ENCODE measurements at places on chromosomes 2 and 18. TPM values are rescaled to one million over a fixed set of nuclear protein-coding genes. Genes with fewer than 3 reads are reported as not detected.

SCYGR6 gene
- polyA plus RNA-seq: not detected

UPP2 gene
- 13.5 TPM for polyA plus RNA-seq

TEKT4 gene
- polyA plus RNA-seq: 0.25 TPM

TP53I3 gene
- polyA plus RNA-seq: 52.8 TPM

GRB14 gene
- polyA plus RNA-seq: 54.3 TPM

ITPRIPL1 gene
- polyA plus RNA-seq: 4.4 TPM

DCC gene
- polyA plus RNA-seq: 10.5 TPM

PLEKHH2 gene
- polyA plus RNA-seq: 30.8 TPM

BCL11A gene
- 13.6 TPM for polyA plus RNA-seq

NOSTRIN gene
- 36.1 TPM for polyA plus RNA-seq

MATN3 gene
- polyA plus RNA-seq: 3.3 TPM

IL1A gene
- 0.23 TPM for polyA plus RNA-seq

NFATC1 gene
- polyA plus RNA-seq: 6.4 TPM

SLC9A4 gene
- polyA plus RNA-seq: 8.0 TPM

CYP27C1 gene
- 7.1 TPM for polyA plus RNA-seq

GDF7 gene
- 3.5 TPM for polyA plus RNA-seq

ATG16L1 gene
- polyA plus RNA-seq: 23.6 TPM

ERFE gene
- polyA plus RNA-seq: 6.0 TPM

C2orf81 gene
- 7.5 TPM for polyA plus RNA-seq

CNDP1 gene
- 1.1 TPM for polyA plus RNA-seq

PTPRN gene
- polyA plus RNA-seq: not detected

NR4A2 gene
- 3.1 TPM for polyA plus RNA-seq

UGGT1 gene
- polyA plus RNA-seq: 39.0 TPM

ACMSD gene
- polyA plus RNA-seq: 44.7 TPM

POTEI gene
- polyA plus RNA-seq: 0.06 TPM

SLC4A5 gene
- polyA plus RNA-seq: 1.8 TPM

INHA gene
- polyA plus RNA-seq: 1.6 TPM

Data from right renal pelvis (tissue), 4 donors.